ENCODE measurements at places on chromosomes 11 and 22.

DNA sequence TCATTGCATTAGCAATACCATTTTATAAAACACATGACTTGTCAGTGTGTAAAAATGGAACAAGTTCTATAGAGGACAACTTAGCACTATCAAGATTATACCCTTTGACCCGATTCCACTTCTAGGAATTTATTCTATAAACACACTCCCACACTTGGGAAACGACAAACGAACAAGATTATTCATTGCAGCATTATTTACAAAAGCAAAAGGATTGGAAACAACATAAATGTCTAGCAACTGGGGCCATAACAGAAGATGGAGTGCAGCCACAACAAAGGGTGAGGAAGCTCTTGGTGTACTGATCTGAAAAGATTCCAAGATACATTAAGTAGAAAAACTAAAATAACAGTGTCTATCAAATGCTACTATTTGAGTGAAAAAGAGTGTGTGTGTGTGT, 2.3 kb upstream of the IRAG1 start:
- DNase-seq: no peak

DNA sequence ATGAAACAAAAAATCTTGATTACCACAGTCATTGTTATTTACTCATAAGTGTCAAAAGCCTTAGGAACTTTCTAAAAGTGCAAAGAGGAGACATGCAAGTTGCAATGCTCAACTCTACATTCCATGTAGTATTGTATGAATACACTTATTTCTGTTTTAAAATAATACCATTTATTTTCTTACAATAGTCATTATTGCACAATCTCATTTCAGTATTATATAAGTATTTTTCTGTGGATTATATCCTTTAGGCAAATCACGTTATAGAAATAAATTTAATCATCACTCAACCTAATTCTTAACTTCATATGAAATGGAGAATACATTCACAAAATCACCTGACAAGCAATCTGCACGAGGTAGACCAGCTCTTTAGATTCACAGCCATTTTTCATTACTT, 98.8 kb downstream of the ARHGAP32 start:
- no peak for DNase-seq

DNA sequence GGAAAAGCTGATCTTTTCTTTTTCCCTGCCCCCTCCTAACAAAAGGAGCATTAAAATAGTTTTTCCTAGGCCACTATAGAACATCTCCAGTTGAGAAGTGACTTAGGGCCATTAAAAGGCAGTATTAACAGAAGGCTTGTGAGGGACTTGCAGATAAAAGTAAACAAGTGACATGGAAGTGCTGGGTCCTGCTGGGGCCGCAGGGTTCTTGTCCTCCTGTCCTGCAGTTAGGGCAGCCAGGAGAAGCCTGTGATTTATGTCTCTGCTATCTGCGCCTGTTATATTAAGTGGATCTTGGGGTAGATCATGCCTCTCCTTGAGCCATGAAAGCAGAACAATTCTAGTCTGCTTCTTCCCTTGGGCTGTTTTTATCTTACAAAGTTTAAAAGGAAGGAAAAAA, 271.4 kb upstream of the C11orf87 start:
- DNase-seq: no peak

DNA sequence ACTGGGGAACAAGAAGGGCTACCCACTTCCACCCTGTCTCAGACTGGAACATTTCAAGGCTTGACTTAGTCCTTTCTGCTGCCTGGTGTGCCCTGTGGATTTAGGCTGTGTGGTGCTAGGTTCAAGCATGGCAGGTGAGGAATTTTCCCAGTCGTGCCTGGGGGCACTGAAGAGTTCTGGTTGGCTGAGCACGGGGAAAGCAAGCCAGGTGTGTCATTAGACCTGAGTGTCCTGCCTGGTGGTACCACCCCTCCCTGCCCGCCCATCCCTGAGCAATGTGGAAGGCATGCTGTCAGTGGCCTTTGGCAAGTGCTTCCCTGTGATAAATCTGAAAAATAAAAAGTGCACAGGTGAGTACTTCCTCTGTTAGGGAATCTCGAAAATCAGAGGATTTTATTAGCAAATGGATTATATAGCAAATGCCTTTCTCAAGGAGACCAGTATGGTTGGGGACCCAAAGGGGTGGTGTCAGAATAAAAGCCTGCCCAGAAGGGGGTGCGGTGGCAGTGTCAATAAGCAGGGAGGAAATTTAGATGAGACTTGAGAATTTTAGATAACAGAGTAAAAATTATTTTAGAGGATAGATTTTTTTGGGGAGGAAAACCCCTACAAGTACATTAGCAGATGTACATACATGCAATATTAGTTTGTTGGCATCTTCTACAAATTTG, 22.8 kb downstream of the TEAD1 start:
- DNase-seq: no peak

DNA sequence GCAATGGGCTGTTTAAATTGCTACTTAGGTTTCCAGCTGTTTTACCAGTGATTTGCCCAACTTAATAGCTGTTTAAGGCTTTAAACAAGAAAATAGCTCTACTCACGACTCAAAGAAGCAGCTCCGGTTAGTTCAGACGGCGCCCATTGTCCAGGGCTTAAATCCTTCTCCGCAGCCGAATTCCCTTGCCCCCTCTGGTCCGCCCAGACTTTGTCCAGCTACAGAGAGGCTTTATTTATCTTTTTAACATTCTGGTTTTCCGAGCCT, 20.9 kb upstream of the SCUBE1 start:
- no peak for DNase-seq

- no peak for DNase-seq
These were observed 14.4 kb downstream of the DCDC1 start for GRCh38 chr11:31355131-31355530.

GRCh38 chr11:4839851-4840549, 9.0 kb downstream of the OR51S1 start:
- DNase-seq: no peak

DNA sequence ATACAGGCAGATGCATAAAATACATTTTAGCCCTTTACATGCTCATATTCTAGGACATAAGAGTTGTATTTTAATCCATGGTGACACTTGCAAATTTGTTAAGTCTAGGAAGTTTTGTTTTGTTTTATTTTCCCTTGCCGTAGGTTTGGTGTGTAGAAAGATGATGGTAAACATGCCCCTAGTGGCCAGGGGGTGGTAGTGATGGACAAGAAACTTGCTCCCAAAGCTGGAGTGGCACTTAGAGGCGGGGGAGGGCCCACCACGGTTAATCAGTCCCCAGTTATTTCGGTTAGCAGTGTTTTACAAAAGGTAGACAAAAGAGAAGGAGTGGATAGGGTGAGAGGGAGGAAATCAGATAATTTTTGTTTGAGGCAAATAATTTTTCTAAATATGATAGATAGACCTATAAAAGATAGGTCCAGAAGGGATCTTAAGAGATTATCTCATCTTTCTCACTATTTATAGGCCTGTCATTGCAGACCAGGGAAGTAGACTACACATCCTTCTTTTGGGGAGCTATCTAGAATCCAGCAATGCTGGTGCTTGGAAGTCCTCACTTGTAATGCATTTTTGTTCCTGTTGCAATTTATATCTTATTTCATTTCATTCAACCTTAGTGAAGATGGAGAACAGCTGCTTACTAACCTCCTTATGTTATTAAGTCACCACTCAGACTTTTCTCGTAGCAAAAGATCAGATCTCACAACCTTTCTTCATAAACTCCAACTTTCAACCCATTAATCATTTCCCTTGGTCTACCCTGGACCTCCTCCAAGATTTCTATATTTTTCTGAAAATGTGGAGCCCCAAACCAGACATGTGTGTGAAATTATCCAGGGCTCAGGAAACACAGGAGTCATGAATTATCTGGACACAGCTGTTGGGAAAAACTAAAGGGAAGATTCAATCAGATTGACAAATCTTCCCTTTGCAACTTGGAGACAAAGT, 5.9 kb upstream of the BDNF start:
- DNase-seq: peak; percentile 86

- no peak for DNase-seq
These were observed 7.4 kb upstream of the VSIG10L2 start for GRCh38 chr11:125938418-125938817.

DNA sequence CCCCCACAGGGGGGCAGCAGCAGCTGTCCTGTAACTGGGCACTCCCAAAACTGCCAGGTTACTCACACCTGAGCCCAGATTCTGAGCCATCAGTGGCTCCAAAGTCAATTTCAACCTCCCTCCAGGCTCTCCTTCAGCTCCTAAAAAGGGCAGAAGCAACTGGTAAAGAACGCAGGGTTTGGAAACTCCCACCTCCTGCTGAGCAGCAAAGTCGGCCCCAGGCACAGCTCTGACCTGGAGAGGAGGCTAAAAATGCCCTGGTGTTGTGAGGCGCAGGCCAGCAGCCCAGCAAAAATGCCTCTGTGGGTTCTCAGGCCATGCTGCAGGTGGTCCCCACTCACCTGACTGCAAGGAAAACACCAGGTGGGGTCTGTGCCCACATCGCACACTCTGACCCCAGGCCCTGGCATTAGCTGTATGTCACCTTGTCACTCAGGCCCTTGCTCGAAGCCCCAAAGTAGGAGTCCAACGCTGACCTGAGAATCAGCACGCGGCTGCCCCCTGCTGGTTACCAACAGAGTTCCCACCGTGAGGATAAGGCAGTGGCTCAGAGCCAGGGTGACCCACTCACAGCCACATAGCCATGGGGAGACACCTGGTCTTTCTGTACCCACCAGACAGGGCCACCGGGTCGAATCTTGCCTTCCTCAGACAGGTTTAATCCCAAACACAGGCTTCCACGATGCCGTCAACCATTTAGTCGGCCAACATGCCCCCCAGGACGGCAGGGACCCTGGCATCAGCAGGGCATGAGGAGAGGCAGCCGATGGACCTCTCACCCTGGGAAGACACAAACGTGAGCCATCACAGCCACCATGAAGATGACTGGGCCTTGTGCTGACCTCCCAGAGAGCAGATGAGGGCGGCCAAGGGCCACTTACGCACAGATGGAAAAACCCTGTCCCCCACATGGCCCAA, 11.1 kb downstream of the POLR3H start:
- no peak for DNase-seq

- DNase-seq: no peak
These were observed 71.4 kb downstream of the CSNK2A3 start for GRCh38 chr11:11281626-11282025.

GRCh38 chr11:60996381-60997138, 25.1 kb downstream of the CD6 start:
- DNase-seq: no peak

- no peak for DNase-seq
These were observed 25.3 kb downstream of the SHANK3 start for GRCh38 chr22:50697667-50698506.

DNA sequence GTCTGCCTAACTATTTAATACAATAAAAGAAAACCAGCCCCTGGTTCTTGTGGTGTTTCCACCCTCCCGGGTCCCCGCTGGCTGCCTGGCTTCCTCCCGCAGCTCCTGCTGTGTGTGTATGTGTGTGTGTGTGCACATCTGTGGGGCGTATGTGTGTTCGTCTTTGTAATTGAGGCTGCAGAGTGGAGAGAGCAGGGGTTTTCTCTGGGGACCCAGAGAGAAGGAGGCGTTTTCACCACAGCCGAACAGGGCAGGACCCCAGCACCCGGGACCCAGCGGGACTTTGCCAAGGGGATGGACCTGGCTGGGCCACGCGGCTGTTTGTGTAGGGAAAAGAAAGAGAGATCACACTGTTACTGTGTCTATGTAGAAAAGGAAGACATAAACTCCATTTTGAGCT, 42.7 kb downstream of the IGLL1 start:
- no peak for DNase-seq

DNA sequence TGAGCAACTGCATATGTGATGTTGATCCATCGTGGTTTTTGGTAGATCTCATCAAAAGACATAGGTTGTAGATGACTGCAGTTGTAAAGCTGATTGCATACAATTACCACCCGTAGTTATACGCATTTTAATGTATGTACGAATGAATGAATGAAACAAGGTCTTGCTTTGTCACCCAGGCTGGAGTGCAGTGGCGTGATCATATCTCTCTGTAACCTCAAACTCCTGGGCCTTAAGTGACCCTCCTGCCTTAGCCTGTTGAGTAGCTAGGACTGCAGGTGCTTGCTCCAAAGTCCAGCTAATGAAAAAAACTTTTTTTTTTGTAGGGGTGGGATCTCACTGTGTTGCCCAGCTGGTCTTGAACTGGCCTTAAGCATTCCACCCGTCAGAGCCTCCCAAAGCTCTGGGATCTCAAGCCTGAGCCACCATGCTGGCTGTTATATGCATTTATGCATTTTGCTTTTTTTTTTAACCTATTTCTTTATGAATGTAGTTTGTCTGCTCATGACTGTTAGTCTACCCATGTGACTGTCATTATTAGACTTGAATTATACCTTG, 53.5 kb downstream of the PPP6R3 start:
- no peak for DNase-seq

DNA sequence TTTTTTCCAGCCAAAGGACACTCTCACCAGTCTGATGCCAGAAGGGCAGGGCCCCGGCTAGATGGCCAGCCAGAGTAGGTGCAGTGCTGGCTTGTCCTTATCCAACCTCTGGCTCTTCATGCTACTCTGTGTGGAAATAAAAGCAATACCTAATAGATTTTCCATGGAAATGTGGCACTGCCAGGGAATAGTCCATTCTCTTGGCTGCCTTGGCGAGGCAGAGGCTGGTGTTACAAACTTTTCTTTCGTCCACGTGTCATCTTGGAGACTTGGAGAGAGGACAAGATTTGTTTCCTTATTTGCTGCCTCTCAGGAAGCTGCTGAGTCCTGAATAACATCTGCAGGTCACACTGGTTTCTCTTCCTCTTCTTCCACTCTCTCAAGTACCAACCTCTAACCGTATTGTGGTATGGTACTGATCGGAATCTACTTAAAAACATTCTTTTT, 17.2 kb upstream of the C1QTNF4 start:
- no peak for DNase-seq

- DNase-seq: no peak
These were observed 18.5 kb upstream of the CBX7 start for GRCh38 chr22:39170825-39171622.

DNA sequence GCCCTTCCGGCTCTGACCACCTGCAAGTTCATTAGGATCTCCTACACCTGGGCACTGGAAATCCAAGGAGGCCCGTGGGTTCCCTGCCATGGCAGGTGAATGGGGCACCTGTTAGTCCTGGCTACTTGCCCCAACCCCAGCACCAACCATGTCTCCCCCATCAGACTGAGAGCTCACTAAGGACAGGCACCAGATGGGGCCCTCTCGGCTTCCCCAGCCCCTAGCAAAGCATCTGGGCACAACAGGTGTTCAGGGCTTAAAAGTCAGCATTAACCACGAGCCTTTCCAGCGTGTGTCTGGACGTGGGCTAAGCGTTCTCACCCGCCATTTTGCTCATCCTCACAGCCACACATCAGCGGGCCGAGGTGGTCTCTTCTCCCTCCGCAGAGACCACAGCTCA, 2.2 kb downstream of the SULT4A1 start:
- no peak for DNase-seq

Data from fibroblast of skin of left biceps (primary cell).